Stomach (tissue), 19 donors: ENCODE measurements at places on chromosomes 3 and 15.

DNA sequence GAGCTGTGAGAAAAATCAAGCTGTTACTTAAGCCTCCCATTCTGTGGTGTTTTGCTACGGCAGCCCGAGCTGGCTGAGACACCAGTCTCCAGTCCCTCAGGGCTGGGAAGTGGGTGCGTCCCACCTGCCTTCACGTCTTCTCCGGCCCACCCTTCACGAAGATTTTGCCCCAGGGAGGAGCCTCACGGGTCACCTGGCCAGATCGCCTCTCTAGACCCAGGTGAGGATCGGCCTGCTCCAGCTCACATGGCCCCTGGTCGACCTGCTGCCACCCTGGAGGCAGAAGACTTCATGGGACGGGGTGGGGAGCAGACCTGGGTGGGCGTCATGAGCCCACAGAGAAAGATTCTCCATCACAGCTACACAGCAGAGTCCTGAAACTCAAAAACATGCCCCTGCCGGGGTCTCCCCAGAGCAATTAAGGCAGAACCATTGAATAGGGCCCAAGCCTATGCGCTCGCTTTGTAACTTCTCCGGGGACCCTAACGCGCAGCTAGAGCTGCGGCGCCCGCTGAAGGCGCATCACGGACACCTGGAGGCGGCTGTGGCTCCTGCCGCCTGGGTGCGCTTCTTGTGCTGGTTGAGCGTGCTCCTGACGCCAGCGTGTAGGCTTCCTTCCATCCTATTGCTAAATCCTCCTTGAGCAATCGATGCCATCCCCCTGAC, 92.6 kb upstream of the ALDH1A3 start:
- no peak for DNase-seq

- no peak for DNase-seq
Observed at GRCh38 chr15:62835351-62835750, 207.2 kb upstream of the TPM1 start.

- no peak for DNase-seq
Observed at GRCh38 chr15:62636823-62637573, 405.5 kb upstream of the TPM1 start.

GRCh38 chr15:78617516-78617915, 3.3 kb downstream of the CHRNA3 start:
- DNase-seq, result peak; percentile 20

DNA sequence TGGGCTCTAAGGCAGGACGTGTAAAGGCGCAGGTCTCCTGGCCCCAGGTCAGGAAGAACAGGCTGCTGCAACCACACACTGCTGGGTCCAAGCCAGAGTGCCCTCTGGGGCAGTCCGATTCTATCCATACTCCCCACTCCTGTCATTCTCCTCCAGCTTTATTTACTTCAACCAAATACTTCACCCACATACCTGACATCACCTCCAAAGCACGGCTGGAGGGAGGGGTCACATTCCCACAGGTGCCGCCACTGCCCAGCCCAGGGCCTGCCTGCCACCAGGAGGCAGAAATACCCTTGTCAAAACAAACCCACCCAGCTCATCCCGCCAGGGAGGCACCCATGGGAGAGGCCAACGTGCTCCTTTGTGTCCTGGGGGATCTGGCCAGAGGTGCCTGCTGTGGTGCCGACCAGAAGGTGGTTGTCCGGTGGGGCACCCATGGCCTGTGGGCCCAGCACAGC, 100.4 kb downstream of the DAPK2 start:
- DNase-seq, result peak; percentile 46

- peak; percentile 78 for DNase-seq
Observed at GRCh38 chr3:13016083-13016720, 57.0 kb downstream of the IQSEC1 start.

- no peak for DNase-seq
Observed at GRCh38 chr15:29135309-29135657, 134.3 kb downstream of the NSMCE3 start.

DNA sequence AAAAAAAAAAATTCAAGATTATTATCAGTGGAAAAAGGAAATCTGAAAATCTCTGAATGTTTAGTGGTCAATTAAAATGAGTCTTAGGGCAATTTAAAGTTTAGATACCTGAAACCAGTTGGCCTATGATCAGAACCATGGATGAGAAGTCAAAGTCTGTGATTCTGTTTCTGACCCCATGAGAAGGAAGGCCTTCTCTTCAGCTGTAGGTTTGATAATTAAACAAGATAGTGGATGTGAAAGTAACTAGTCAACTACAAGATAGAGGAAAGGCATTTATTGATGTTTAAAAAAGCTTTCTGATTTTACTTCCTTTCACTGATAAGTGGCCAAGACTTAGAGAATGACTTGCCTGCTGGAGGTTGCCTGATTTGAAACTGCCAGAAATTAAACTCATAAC, 8.7 kb downstream of the PLS1 start:
- DNase-seq, result no peak

- no peak for DNase-seq
Observed at GRCh38 chr3:71977525-71977924, 192.6 kb upstream of the PROK2 start.

GRCh38 chr3:151281671-151282324, 3.5 kb upstream of the P2RY14 start:
- DNase-seq, result no peak

GRCh38 chr15:89857673-89858072, 36.1 kb downstream of the AP3S2 start:
- peak; percentile 36 for DNase-seq

DNA sequence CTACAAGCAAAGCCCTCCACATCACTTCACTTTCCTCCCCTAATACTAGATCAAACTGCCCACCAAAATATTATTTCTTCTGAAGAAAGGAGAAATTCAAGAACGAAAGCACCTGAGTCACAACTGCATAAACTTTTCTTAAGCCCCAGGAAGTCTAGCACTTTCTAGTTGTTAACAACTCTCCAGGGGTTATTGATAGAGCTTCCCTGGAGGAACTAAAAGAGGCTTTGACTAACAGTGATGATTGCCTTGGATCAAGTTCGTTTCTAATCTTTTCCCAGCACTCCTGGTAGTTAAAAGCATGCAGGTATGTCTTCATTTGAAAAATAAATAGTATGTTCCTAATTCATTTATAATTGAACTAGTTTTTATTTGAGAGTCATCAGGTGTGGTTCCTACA, 917.0 kb downstream of the TUSC7 start:
- DNase-seq, result no peak

DNA sequence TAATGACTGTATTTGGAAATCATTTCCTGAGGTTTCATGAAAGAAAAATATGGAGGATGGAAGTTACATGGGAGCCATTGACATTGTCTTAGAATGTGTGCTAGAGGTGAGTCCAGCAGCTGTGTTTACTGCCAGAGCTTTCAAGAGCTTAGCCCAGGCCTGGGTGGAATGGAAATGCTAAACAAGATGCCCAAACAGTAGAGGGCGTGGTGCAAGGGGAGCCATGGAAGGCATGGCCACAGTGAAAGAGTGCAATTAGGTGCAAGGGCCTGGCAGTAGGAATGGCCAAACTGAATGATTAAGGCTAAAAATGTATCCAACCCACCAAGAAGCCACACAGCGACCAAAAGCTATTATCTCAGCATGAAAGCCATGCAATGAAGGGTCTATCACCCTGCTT, 257.7 kb upstream of the NR2F2 start:
- no peak for DNase-seq

DNA sequence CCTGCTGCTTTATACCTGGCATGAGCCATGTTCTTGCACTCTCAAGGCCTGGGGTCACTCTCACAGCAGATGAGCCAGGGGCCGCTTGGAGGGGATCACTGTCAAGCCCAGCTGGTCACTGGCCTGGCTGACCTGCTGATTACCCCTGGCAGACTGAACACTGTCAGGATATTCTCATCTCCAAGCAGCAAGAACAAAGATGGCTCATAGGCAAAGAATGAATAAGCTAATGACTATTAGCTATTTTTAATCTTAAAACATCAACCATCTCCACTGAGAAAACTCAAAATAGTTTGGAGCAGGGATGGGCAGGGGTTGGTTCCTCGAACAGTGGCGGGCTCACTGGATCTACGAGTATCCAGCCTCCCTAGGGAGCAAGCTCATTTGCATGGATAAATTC, 64.4 kb upstream of the ACAN start:
- no peak for DNase-seq

DNA sequence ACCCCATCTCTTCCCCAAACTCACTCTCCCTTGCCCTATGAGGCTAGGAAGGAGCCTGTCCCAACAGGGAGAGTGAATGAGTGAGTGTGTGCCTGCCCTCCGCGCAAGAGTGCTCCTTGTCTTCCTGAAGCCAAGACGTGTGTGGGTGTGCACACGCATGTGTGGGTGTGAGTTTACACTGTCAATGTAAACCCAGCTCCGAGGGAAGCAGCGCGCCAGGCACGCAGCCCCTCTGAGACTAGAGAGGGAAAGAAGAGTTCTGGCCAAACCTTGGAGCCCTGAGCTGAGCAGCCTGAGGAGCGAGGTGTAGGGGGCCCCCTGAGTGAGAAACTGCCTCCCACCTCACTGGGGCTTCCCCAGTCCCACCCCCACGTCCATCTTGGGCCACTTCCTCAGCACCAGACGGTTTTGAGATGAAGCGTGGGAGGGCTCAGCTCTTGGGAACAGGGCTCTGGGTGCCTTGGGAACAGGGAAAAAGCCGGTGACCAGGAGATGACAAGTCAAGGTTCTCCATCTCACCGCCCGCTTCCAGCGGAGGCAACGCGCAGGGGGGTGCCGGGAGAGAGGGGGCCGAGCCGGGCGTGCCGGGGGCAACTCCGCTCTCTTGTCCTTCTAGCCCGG, 5.1 kb downstream of the MECOM start:
- DNase-seq, result peak; percentile 52

DNA sequence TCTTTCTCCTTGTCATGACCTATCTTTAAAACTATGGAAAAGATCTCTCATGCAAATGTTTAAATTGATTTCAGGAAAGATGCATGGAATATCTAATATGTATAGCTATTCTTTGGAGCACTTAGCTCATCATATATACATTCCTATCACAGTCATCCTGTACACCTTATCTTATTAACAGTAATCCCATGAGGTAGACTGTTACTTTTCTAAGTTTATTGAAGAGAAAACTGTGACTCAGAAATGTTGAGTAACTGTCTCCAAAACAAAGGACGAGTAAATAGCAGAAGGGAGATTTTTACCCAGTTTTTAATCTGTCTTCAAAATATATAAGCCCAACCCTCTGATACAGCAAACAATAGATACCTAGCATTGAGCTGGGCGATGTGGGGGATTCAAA, 308.3 kb downstream of the GAP43 start:
- DNase-seq, result no peak

DNA sequence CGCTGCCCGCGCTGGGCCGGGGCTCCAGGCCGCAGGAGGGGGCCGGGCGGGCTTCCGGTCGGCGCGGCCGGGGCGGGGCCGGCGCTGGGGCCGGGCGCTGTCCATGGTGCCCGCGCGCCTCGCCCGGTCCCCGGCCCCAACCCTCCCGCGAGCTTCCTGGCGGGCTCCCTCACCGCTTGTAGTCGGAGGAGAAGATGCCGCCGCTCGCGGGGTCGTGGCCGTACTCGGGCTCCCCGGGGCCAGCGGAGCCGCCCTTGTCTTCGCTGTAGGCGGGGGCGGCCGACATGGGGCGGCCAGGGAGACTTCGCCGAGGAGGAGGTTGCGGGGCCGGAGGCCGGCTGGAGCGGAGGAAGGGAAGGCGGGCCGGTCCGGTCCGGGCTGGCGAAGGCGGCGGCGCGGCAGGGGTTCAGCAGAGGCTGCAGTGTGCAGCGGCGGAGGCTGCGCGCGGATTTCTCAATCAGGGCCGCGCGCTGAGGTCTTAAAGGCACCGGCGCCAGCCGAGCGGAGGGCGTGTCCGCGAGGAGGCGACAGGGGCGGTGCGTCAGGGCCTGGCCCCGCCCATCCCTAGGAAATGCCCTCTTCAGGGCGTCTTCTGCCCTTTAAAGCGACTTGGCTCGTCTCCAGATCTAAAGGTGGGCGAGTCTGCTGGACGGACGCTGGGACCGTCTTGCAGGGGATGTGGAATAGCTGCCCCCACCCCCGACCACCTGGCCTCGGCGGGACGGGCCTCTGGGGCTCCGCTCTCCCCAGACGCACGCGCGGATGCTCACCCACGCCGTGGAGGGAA, at the start of gene AP3B2:
Gene AP3B2 (minus strand): TSS at position 455 of the 787 bp plus-strand sequence. CDS start 169 bp downstream, at position 286.
- DNase-seq, result peak; percentile 68

- DNase-seq, result peak; percentile 60
Observed at GRCh38 chr3:74067296-74067695, 442.6 kb upstream of the PDZRN3 start.

DNA sequence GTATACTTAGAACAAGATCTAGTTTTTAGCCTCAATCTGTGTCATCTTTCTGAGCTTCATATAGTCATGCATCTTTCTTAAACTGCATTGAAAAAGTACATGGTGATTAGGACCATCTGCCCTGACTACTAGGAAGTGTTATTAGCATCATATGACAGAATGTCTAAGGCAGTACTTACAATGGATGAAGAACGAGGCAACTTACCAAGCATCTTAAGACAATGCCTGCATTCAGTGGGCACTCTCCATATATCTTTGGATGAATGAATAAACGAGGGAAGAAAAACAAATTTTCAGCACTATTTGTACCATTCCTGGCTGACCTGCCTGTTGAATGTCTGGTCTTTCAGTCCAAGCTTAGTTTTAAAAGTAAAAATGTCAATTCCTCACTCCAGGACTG, 185.4 kb upstream of the EPHA3 start:
- DNase-seq, result no peak

GRCh38 chr15:73633991-73634495, 854 bp upstream of the NPTN start:
- DNase-seq, result no peak

DNA sequence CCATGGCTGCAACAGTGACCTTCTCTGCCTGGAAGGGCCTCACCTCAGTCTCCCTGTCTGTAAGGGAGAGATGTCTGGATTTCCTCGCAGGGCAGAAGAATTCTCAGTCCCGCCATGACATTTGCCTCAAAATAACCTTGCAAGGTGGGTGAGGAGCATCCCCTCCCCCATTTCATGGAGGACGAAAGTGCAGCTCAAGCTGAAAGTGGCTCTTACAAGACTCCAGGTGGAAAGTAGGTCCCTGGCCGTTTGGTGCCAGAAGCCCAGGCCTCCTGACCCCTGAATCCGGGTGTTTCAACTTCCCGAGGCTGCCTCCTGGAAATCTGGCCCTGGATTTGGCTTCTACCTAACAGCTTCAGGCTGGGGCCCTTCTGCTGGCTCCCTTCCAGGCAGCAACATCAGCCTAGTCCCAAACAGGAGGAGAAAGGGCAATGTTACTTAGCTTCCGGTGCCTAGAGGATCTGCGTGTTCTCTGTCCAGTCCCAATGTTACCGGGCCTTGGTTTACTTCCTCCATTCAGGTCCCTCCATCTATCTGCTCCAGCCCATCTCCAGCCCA, 769 bp upstream of the CSPG4 start:
- DNase-seq, result peak; percentile 85

DNA sequence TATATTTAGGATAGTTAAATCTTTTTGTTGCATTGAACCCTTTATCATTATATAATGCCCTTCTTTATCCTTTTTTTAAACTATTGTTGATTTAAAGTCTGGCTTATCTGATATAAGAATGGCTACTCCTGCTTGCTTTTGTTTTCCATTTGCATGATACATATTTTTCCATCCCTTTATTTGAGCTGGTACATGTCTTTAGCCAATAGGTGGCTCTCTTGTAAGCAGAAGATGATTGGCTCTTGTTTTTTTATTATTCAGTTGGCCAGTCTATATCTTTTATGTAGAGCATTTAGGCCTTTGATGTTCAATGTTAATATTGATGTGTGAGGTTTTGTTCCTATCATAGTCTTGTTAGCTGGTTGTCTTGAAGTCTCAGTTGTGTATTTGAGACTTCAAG, 99.5 kb upstream of the MCTP2 start:
- no peak for DNase-seq

GRCh38 chr3:134614955-134615354, 35.9 kb downstream of the KY start:
- peak; percentile 46 for DNase-seq

- DNase-seq, result no peak
Observed at GRCh38 chr3:121690777-121691405, 30.2 kb upstream of the HCLS1 start.
